ENCODE measurements at places on chromosomes 3 and 15.

DNA sequence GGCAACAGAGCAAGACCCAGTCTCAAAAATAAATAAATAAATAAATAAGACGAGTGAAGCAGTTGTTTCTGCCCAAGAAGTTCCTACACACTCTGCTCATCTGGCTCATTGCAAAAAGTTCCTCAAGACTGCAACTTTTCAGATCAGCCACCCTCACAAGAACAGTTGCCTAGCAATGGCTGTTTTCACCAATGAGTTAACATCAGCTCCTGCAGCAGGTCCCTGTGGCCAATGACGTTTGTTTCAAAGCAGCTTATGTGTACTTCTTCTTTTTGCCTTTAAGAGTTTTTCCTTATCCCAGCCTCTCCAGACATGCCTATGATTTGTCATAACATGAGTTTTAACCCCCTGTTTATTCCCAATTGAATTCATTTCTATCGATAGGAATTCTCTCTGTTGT lies 118.4 kb upstream of the SPRED1 start:
- DNase-seq: no peak

DNA sequence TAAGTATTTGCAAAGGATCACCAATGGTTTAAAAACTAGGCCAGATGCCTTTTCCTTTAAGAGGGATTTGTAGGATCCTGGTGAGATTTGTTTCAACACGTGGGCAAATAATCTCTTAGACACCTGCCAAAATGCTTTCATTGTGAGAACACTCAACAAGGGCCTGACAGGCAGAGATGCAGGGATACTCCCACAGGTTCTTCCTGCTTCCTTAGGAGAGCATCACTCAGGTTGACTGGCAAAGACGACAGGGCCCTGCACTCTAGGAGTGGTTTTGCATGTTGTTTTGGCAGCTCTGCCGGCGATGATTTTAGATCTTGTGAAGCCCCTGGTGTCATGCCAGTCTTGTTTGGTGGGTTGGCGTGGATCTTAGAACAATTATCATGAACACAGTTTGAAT lies 184.5 kb downstream of the NR1D2 start:
- DNase-seq: no peak

DNA sequence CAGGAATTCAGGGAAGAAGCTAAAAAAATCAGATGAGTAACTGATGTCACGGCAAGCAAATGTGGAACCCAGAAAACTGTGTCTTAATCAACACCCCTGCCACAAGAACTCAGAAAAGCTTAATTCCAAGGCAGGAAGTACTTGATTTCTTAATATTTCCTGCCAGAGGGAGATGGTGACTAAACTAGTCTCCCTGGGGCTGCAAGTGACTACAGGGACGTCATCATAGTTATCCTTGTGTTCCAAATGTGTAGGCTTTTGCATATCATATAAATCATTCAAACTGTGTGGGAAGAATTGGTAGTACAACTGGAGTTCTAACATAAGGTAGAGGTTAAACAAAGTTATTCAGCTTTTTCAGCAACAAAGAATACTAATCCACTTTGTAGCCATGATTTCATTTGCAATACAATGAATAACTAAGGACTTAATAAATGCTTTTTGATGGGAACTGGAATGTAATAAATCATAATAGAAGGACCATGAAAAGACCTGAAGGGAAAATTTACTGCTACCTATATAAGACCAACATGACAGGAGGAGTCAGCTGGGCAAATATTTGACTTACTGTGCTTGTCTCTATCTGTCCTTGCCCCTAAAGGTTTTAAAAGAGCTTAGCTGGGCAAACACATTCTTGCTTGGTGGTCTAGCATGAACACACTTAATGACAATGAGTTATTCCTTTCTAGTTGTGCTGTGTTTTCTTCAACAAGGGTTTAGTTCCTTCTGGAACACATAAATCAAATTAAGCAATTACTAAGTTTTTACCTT lies 76.0 kb upstream of the NECTIN3 start:
- no peak for DNase-seq

DNA sequence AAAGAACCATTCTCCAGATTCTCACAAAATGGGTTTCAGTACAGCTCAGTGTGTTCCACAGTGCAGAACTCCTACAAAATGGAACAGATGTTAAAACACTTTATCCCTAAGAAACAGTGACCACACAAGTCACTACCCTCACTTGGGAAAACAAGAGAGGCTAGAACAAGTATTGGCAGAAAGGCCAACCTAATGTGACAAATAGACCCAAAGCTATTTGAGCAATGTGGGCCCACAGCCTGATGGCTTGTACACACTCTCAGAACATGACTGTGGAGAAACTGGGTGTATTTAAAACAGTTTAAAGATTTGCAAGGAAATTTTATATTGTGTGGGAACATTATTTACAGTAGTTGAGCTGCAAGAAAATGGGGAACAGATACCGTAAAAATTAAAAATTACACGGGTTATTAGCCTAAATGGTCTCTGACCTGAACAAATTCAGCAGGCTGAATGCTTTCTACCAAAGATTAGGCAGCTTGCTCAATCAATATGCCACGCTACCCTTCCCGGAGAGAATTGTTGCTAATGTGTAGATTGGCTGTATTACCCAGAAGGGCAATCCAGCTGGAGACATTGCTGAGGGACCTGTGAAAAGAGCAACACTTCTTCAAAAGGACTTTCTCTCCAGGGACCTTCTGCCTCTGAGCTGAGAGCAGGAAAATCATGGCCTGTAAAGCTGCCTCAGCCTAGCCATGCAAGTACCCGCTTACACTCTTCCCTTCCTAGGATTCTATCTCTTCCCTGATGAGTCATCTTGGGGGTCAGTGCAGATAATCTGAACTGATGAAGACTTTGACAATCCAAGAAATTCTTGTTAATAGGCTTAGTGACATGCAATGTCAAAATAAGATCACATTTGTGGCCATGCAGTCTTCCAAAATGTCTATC lies 97.1 kb downstream of the STRIT1 start:
- no peak for DNase-seq

DNA sequence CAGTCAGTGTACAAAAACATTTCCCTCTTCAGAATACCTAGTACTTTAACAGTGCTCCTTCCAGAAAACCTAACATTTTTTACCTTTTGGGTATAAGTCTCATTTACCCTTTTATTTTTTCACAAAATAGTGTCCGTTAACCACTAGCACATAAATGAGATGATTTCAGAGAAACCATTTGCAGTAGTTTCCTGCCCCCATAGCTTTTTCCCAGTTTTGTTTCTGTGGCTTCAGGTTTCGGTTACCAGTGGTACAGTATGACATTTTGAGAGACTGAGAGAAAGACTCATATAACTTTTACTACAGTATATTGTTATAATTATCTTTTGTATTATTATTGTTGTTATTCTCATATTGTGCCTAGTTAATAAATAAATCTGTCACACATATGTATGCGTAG lies 6.2 kb upstream of the RBMS3 start:
- DNase-seq: no peak

DNA sequence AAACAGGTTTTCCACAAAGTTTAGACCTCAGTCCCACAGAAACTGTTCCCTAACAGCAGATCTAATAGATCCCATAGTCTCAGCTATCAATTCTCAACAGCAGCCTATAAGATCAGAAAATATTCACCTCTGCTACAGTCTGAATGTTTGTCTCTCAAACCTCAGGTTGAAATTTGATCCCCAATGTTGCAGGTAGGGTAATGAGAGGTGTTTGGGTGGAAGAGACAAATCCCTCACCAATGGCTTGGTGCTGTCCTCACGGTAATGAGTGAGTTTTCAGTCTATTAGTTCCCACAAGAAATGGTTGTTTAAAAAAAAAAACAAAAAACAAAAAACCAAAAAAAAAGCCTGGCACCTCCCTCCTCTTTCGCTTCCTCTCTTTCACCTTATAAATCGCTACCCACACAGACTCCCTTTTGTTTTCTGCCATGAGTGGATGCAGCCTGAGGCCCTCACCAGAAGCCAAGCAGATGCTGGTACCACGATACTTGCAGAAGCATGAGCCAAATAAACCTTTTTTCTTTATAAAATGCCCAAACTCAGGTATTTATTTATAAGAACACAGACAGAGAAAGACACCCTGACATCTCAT lies 14.2 kb downstream of the ZNF280D start:
- no peak for DNase-seq

DNA sequence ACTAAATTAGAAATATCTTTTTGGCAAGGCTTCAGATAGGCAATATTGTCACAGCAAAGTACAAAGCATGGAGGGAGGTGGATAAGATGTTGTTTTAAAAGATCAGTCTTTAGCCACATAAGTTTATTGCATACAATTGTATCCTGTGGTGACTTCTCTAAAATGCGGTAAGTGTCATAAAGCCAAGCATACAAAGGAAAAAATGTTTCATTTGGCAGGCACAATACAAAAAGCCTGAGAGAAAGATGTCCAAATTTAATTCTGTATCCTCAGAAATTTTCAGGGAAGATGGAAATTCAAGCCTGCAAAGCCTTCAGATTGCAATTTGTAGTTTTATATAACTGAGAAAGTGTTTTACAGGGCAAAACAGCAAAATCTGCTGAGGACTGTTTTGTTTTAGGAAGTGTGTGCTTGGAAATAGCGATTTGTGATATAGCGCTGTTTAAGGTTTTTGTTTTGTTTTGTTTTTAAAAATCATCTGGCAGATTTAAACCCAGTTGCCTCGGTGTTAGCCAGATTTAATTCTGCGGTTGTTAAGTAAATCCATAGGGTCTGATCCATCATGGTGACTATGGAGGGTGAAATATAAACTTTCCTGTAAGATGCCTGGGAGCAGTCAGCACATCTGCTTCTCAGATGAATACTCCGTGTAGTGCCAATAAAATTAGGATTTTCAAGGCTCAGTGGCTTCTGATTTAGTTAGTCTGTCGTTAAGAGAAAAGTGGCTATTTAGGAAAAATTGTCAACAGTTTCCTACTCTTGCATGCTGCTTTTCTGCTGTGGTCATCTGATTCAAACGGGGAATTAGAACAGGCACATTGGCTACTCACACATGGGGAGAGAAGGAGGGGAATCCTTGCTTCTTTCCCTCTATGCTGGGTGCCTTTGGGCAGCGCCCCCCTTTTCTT lies 8.0 kb downstream of the KAT2B start:
- DNase-seq: no peak

- no peak for DNase-seq
Measured at GRCh38 chr15:31272558-31273257, 53.9 kb upstream of the KLF13 start.

- DNase-seq: peak; percentile 20
Measured at GRCh38 chr15:34583399-34584329, at the start of gene GOLGA8B. Gene GOLGA8B, minus strand, starts transcription at chr15:34583651. Its CDS starts 47,739 bp downstream, at chr15:34535912.

- DNase-seq: no peak
Measured at GRCh38 chr3:37384117-37384516, 209.7 kb upstream of the LRRFIP2 start.

- DNase-seq: no peak
Measured at GRCh38 chr3:134375582-134376384, 1.5 kb upstream of the AMOTL2 start.

DNA sequence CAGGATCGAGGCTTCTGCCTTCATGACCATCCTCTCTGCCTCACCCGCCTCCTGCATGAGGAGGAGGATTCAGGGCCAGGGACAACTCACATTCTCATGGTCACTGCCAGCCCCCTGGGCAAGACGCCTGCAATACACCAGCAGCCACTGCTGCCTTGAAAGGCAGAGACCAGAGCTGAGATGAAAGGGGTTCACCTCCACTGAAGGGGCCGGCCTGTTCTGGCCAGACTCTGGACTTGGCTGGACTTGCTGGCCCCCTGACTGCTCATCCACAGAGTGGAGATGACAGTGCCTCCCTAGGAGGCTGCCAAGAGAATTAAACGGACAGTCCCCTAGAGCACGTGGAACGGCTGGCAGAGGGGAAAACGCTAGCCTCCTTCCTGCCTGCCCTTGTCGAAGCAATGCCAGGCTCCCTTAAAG lies 35.2 kb downstream of the MGLL start:
- no peak for DNase-seq

DNA sequence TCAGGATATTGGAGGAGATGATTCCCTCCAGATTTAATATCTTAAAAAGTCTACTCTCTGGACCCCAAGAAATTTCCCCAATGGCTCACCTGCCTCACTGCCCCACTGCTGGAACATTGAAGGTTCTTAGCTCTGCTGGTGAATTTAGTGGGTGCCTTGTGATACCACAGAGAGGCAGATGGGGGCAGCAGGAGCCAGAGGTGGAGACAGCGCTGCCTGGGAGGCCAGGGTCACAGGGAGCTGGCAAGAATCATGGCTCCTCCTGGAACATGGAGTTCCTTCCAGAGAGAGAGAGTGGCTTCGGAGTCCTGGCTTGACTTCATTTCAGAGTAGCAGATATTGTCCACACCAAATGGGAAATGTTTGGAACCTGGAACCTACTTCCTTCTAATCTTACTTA lies 263.5 kb upstream of the CFAP20DC start:
- DNase-seq: no peak

- no peak for DNase-seq
Measured at GRCh38 chr3:101778385-101779046, 495 bp upstream of the NXPE3 start.

GRCh38 chr3:173395073-173395411 lies 2.5 kb upstream of the NLGN1 start:
- DNase-seq: no peak

- DNase-seq: no peak
Measured at GRCh38 chr15:59332009-59332408, 40.7 kb downstream of the MYO1E start.

- DNase-seq: peak; percentile 25
Measured at GRCh38 chr15:92205255-92205739, 188.4 kb upstream of the ST8SIA2 start.

DNA sequence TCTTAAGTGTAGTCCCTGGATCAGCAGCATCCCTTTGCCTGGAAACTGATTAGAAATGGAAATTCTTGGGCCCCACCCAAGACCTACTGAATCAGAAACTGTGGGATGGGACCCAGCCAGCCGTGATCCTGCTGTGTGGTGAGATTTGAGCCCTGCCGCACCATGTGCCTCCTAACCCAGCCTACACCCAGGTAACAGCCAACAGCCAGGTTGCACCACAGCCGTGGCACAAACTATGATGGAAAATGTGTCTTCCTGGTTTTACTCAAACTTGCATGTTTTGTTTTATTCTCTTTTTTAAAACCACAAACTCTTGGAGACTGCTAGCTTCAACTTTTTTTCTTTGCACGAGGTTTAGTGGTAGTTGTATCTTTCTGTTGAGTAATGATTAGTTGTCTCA lies 2.6 kb downstream of the LIMD1 start:
- no peak for DNase-seq

GRCh38 chr15:84907731-84908130 lies 23.3 kb downstream of the SLC28A1 start:
- DNase-seq: no peak

DNA sequence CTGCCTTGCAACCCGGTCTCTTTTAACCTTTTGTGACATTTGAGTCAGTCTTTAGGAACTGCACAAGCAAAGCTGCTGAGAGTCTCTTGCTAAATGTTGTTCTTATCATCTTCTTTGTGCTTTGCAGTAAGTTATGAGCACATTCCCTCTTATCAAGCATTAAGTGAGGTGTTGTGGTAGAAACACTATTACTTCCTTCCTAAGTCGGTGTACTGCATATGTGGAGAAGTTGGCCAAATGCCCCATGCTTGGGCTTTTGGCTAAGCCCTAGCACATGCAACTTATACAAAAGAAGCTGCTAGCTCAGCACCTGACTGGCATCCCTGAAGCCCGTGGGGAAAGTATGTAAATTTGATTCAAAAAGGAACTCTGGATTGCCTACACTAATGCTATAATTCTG lies 136.5 kb upstream of the RBMS3 start:
- DNase-seq: no peak
